ENCODE measurements at places on chromosomes 5 and 9.
A peak's percentile ranks its signal among the peaks of the same experiment; 100 is the strongest.

DNA sequence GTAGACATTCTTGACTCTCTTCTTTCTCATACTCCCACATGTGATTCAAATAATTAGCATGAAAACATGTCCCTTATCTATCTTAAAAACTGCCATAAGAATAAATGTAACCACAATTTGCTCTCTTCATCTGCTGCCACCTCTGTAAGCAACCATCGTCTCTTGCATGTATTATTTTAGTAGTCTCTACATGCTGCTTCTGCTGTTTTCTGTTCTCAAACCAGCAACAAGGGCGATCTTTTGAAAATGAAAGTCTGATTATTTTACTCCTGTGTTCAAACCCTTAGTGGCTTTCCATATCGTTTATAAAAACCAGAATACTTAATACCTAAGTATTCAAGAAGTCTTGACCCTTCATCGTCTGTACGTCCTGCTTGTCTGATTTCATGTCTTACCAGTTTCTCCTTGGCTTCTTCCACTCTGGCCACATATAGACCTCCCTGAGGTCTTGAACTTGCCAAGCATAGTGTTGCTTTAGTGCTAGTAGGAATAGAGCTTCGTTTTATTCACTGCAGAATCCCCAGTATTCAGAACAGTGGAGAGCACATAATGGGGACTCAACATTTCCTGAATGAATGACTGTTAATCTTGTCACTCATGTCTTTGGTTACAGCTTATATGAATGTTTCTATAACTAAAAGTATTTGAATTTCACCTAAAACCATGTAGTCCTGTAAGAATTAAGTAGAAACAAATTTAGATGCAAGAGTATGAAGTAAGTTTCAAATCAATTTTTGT, 10.6 kb downstream of the CDC42SE2 start:
- no peak for DNase-seq

GRCh38 chr5:61617039-61617438, 285.0 kb downstream of the ZSWIM6 start:
- DNase-seq: no peak

- no peak for DNase-seq
These were observed 27.3 kb downstream of the NADK2 start for GRCh38 chr5:36214436-36214835.

- no peak for DNase-seq
These were observed 73.7 kb upstream of the ERCC6L2 start for GRCh38 chr9:95801797-95802196.

DNA sequence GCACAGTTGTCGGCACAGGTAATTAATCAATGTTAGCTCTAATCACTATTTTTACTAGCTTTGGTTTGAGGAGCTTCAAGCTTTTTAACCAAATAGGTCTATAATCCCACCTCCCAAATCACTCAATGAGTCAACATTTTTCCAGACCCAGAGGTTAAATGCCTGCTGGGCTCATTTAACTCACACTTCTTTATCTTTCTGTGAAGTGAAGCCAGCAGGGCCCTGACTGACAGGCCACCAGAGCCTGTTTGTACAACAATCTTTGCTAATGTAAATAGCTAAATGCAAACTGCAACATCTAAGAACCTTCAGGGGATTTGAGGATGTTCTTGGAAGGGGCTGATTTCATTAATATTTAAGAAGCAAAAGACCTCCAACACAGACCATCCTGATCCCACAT, 98.4 kb upstream of the NREP start:
- DNase-seq: no peak

DNA sequence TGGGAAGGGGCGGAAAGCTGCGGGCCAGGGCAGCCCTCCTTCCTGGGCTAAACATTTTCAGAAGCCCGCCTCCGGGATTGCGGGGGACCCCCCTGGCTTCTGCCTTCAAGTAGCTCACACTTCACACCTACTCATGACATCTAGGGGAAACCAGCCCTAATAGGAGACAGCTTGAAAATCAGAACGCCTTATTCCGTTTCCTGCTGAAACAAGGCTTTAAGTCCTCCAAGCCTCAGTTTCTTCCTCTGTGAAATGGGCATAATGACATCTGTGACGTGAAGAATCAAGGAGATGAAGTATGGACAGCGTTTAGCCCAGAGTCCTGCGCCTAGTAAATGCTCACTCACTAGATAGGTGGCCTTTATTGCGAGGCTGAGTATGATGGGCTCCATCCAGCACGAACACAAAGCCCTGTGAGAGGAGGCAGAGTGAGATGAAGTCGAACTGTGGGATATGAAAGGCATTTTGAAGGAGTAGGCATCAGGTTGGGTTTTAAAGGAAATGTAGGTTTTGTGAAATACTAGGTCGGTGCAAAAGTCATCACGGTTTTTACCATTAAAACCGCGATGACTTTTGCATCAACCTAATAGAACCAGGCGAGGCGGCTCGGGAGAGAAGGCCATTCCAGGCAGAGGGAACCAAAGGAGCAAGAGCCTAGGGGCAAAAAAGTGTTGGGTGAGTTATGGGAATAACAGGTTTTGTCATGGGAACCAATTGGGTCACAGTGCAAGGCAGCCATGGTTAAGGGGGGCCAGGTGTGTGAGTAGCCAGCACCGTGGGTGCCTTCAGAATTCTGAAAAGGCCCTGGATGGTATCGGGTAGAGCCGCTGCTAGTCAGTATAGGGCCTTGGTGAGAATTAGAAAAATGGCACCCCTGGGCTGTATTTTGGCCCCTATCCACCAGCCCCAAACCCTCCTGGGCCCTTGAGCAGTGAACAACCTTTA, 1.0 kb upstream of the TSC1 start:
- no peak for DNase-seq

DNA sequence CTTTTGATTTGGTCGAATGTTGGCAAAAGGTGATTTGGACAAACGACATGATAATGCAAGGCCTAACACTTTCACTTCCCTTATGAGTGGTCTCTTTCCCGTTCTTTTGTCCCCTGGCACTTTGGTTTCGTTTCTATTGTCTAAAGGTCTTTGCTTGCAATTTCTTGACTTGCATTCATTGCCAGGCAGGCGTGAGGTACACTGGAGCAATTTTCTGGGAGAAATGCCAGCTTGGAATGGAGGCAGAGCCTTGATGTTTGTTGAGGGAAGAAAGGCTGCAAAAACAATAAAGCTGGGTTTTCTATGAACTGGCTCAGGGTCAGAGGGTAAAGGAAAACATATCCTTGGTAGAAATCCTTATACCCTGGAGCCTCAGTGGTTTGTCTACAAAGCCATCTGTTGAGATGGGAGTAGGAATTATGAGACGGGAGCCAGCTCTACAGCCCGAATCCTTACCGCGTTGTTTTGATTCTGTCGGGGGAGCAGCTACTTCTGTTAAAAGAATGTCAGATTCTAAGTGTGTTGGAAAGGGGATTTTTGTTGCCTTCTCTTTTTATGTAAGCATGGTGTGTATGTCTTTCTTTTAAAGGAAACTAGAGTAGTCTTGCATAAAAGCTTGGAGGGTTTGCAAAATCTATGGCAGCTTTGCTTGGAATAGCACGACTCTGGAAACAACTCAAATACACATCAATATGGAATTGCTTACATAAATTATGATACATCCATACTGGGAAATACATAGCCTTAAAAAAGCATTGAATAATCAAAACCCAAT, 158.9 kb downstream of the RMI1 start:
- DNase-seq: peak; percentile 53

- no peak for DNase-seq
These were observed 215.1 kb upstream of the RFX3 start for GRCh38 chr9:3740690-3741419.

DNA sequence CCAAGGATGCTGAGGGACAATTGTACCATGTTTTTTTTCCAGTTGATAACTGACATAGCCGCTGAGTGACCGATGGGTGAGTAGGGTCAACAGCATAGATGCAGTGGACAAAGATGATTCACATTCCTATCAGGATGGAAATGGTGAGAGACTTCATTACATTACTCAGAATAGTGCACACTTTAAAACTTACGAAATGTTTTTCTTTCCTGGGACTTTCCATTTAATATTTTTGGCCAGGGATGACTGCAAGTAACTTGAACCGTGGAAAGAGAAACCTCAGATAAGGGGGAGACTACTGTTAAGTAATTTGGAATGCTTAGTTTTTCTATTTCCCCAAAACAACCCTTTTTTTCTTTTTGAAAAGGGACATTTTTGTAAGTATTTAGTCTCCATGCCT, 3.0 kb upstream of the TUSC1 start:
- peak; percentile 22 for DNase-seq

DNA sequence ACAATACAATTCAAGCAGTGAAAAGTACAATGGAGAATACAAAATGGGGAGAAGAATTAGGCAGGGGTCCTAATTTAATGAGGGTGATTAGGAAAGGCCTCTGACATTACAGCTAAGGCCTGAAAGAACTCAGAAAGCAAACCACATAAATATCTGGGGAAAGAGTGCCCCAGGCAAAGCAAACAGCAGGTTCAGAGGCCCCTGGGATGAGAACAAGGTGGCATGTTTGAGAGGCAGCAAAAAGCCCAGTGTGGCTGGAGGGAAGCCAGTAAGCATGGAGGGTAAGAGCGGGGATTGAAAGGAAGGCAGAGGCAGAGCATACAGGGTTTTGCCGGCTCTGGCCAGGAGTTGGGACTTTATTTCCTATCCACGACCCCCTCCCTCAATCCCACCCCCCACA, 33.4 kb upstream of the VDAC1 start:
- no peak for DNase-seq

- DNase-seq: no peak
These were observed 307.9 kb downstream of the FBXL7 start for GRCh38 chr5:15807871-15808270.

DNA sequence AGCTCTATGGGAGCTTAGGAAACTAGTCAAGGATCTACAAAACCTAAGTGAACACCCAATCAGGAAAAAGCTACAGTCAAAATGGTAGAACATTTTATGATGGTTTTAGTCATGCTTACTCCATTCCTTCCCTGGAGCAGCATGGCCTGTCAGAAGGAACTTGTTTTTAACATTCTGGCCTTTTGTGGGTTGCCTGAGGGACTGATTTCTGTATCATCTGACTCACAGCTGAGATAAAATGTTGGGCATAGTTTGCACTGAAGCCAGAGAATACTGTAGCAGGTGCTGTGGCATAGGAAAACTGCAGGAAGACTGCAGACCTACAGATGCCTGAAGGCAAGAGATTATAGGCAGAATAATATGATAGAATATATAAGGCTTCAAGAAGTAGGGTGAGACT, 719.6 kb upstream of the GRAMD2B start:
- DNase-seq: no peak

GRCh38 chr9:107982001-107982400, 492.4 kb upstream of the KLF4 start:
- DNase-seq: peak; percentile 51

GRCh38 chr9:70998962-70999361, 122.5 kb downstream of the TRPM3 start:
- no peak for DNase-seq

All from inflammatory macrophage treated with lipopolysaccharide for 4 hours (primary cell).